ENCODE measurements at places on chromosomes 7 and 10.

DNA sequence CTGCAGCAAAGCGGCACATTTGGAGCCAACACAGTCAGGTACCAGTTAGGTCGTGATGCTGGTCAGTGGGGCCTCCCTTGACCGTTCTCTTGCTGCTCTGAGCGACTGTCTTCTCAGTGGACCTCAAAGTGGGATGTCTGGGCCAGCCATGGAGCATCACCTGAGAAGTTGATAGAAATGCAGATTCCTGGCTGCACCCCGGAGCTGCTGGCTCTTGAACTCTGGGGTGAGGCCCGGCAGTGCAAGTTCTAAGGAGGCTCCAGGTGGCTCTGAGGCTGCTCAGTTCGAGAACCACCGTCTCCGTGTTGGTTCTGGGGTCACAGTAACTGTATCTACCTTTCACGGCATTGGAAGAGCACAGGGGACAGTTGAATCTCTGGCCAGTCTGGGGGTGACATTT is 147.5 kb downstream of the WDR37 start:
- no peak for DNase-seq

DNA sequence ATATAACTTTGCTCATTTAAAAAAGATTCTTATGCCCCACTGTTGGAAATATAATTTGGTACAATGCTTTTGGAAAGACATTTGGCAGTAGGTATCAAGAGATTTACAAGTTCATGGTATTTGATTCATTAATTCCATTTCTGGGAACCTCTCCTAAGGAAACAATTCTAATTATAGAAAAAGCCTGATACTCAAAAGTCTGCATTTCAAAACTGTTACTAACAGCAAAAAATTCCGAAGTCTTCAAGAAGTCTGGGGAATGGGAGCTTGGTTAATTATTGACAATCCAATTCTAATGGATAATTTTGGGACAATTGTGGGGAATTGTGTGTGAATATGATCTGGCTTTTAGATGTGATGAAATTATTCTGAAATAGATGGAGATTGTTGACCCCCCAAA is 59.6 kb downstream of the HDAC9 start:
- no peak for DNase-seq

GRCh38 chr7:91800389-91800788 is 80.1 kb downstream of the MTERF1 start:
- no peak for DNase-seq

DNA sequence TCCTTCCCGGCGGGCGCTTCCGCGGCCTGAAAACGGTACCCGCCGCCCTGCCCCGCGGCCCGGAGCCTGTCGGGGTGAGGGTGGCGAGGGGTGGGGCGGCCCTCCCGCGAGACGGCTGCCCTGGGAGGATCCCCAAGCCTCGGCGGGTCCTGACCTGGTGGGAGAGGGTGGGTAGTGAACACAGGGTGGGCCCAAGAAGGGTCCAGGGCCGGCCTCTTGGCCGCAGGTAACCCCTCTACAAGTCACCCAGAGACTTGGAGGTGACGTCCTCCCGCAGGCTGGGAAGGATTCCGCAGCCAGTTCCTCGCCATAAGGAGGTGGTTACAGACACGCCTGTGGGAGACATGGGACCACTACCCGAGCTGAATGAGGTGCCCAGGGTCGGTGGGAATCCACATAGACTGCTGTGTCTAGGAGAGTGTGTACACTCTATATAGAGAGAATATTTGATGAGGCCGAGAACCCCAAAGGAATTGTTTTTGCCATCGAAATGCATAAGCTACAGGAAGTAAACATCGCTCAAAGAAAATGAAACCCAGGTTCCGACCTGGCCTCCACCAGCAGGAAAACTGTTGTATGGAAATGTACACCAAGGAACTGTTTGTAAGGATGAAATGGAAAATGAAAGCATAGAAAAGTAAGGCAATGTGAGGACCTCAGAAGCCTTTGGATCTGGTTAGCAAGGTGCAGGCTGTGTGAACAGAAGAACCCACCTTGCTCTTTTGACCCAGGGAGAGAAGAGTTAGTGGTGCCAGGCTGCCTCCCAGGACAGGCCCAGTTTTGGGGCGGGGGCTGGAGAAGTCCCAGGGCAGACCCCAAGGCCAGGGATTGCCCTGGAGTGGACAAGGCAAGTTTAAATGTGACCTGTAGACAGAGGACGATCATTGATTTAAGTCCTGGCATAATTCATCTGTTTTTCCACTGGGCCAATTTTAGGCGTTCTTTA is 659 bp downstream of the OPTN start:
- DNase-seq: peak; percentile 42

DNA sequence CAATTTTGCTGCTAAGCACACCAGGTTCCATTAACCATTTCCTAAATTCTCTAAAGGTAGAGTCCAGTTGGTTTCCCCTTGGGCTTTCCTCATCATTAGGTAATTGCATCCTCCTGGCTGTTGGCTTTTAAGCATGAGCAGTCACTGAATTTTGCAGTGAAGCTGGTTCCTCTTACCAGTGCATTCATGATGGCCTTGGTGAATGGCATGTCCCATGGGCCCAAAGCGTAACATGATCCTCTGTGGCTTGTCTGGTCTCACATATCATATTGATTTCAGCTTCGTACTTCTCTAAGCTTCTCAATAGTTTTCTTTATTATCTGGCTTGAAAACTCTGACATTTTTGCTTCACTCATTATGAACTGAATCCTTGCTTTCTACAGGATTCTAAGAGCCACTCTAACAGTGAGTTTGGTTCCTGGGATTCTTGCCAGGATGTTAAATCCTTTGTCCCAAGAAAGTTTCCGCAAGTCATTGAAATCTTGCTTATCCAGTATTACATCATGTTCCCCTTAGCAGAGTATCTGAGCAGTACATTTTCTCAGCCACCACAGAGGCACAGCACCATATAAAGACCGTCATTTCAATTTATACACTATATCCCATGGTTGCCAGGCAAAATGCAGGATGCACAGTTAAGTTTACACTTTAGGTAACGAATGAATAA is 134.2 kb downstream of the PTN start:
- DNase-seq: no peak

DNA sequence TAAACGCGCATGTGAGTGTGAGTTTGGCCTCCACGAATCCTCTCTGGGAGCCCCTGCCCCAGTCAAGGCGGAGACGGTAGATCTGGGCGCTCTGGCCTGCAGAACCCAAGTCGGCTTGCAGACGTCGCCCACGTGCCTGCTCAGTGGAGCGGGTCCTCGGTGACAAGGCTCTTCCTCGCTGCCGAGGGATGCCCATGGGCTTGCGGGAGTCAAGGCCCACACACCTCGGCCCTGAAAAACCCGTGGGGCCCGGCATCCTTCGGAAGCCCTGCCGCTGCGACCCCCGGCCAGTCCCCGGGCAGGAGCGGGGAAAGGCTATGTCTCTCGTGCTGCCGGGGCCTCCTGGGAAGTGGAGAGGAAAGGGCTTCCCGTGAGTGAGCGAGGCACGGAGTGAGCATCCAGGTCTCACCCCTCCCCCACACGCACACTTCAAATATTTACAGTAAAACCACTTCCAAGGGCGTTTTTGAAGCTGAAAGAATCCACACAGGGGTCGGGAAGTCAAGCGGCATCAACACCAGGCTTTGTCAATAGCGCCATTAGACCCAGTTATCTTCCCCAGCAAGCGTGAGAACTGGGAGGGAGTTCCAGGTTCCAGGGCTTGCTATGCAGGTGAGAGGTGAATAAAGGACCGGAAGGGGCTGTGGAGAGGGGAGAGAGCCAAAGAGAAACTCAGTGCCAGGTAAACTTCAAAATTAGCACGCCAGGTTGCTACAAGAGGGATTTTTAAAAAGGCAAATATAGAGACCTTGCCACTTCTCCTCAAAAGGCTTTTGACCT is 1.1 kb upstream of the MNX1 start:
- no peak for DNase-seq

GRCh38 chr7:63008366-63008765 is 990.3 kb upstream of the ZNF722 start:
- no peak for DNase-seq

GRCh38 chr10:97190450-97190849 is 4.7 kb upstream of the SLIT1 start:
- DNase-seq: no peak

GRCh38 chr10:92542458-92542857 is 31.4 kb downstream of the IDE start:
- no peak for DNase-seq

- no peak for DNase-seq
Measured at GRCh38 chr7:76403780-76404494, 5.6 kb downstream of the SSC4D start.

- DNase-seq: no peak
Measured at GRCh38 chr7:134522601-134523000, 4.8 kb upstream of the AKR1B10 start.

- no peak for DNase-seq
Measured at GRCh38 chr10:13352519-13352918, 4.4 kb upstream of the SEPHS1 start.

GRCh38 chr10:12351447-12351846 is 2.1 kb downstream of the CAMK1D start:
- DNase-seq: no peak

DNA sequence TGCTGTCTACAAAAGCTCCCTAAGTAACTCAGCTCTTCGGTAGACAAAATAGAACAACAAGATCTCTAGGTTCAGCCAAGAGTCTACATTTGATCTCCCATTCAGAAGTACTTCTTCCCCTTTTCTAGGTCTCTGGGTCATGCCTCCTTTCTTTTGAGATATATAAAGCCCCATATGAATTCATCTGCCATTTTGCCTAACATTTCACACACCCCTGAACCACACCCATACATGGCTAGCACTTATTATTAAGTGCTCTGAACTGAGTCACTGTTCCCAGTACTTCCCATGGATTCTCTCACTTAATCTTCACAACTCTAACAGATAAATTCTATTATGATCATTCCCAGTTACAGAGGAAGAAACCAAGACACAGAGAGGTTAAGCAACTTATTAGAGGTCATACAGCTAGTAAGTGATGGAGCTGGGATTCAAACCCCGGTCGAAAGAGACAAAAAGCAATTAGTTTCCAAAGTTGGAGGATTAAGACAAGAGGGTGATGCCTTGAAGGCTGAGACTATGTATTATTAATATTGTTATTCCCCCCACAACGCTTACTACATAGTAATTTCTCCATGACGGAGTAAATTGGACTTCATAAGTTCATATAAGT is 17.3 kb downstream of the MYOF start:
- DNase-seq: no peak

DNA sequence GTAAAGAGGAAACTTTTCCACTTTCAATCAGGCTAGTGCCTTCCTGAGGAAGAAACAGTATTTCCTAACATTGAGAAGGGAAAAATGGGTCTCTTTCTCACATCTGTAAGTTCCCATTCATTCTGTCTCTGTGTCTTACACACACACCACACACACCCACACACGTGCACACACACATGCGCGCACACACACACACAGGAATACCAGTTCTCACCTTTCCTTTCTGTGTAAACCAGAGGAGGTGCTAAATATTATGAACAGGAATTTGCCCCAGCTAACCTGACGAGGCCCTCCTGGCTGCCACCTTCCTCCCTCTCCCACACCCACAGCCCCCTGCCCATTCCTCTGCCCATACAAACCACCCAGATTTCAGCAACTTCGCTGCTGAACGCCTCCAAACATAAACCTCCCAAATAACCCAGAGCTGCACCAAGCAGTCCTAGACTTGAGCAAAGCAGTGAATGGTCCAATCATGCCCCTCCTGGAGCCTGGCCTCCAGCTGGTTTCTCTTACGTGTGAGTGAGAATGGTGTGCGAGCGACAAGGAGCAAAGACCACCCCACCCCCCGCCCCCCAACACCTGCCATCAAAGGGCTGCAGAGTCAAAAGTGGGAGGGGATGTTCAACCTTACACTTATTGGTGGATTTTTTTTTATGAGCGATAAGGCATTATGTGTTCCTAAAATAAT is 190.5 kb downstream of the HECW1 start:
- DNase-seq: no peak

GRCh38 chr7:99499371-99499720 is 735 bp downstream of the ZNF394 start:
- DNase-seq: no peak

GRCh38 chr10:72132854-72133253 is 44.5 kb upstream of the SPOCK2 start:
- no peak for DNase-seq

GRCh38 chr7:30846378-30846777 is 65.3 kb upstream of the AQP1 start:
- DNase-seq: no peak

DNA sequence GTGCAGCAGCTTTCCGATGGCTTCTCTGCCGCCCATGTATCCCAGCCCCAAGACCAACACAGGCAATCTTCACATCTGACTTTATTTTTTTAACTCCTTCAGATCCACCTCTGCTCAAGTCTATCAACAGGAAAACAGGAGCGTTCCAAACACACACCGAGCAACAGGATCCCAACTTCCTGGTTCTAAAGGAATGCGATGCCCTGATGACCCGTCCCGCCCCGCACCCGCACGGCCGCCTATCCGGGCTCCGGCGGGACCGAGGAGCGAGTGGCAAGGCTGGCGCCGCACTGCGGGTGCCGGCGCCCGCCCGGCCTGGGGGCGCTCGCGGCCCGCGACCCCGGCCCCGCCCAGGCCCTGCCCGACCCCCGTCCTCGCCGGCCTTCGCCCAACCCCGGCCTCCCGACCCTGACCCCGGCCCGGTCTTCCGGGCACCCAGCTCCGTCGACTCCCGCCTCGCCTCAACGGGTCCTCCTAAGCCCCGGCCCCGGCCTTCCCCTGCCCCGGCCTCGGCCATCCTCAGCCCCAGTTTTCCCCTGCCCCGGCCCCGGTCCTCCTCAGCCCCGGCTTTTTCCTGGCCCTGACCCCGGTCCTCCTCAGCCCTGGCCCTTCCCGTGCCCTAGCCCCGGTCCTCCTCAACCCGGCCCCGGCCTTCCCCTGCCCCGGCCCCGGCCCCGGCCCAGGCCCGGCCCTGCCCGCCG is 730 bp downstream of the LARP4B start:
- DNase-seq: no peak

GRCh38 chr10:36469585-36469984 is 655.8 kb upstream of the ANKRD30A start:
- DNase-seq: no peak

DNA sequence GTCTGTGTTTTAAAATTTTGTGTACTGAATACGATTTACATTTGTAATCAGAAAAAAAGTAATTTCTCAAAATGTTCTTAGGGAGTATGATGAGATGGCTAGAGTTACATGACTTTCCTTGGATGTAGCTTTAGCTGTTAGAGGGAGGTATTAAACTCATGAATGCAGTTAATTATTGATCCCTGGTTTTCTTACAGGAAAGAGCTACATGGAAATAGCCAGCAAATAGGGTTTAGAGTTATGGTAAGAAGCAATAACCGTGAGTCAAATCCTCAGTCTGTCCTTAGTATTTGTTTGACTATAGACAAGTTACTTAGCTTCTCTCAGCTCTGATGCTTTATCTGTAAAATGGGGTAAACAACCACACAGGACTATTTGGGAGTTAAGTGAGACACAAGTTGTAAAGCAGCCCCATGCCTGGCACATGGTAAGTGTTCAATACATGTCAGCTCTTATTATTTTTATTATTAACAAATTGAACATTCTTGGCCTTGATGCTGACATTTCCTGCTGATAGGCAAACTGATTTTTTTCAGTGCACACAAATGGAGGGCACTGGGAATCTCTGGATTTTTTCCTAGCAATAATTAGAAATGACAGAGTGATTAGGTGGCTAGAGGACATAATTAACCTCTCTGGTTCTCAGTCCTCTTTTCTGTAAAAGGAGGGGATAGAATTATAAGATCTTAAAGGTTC is 204.5 kb upstream of the PHYHIPL start:
- DNase-seq: no peak
